Cerebellar cortex (tissue), 1 donor: ENCODE measurements at places on chromosomes 5 and 9.

DNA sequence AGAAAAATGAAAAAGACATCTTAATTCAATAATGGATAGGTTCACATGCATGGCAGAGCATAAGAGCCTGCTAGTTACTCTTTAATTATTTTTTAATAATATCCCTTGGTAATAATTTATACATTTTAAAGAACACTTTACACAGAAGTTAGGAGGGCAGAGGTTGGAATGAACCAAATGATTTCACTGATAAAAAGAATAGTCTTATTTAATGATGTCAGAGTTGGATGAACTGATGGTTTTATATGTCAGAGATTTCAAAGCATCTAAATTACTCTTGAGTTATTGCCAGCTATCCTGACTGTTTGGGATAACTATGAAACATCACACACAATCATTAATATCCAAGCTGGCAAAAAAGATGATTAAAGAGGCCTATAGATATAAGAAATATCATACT is 244.8 kb downstream of the CSNK1G3 start:
- DNase-seq: no peak

GRCh38 chr5:139910036-139910435 is 114.4 kb downstream of the PSD2 start:
- no peak for DNase-seq

GRCh38 chr5:181001947-181002346 is 13.3 kb downstream of the BTNL3 start:
- DNase-seq: no peak

GRCh38 chr5:124986667-124987066 is 240.2 kb upstream of the ZNF608 start:
- DNase-seq: no peak

DNA sequence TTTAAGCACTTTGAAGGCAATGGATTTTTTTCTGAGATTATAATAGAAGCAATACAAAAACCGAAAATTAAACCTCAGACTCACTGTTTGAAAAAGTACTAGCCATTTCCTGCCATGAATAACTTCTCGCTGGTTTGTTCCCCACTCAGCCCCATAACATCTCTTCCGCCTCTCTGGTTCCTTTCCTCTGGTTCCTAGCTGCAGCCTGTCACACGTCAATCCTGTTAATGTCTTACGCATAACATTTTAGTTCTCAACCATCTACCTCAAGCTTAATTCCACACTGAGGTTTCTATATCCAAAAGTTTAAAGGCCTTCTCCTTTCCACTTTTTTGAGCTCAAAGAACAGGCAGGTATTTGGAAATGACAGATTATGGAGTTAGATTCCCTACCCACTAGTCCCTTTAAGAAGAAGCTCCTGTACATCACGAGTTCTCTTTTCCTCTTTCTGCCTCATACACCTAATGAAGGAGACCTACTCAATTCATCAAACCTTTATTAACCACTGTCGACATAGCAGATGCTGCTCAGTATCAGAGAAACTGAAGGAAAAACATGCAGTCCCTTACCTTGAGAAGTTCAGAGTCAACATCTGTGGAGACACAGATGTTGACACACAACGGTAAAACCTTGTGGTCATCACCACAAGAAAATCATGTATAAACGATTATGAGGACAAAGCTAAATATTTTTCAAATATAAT is 243.0 kb upstream of the PTGER4 start:
- DNase-seq: no peak

DNA sequence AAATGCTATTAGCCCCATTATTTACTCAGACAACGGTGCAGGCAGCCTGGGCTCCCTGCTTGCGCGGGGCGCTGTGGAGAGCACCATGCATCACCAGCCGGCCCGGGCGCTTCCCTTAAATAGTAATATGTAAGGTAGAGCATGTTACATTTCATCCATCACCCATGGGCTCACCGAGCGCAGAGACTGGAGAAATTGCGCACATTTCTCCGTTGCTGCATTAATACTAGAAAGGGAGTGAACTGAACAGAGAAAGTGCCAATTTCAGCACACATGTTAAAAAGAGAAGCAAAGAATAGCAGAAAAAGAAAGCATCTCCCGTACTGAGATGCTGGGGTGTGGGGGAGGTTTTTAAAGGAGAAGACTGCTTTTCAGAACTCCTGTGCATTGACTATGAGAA is 400.3 kb downstream of the ZSWIM6 start:
- DNase-seq: peak; percentile 54

DNA sequence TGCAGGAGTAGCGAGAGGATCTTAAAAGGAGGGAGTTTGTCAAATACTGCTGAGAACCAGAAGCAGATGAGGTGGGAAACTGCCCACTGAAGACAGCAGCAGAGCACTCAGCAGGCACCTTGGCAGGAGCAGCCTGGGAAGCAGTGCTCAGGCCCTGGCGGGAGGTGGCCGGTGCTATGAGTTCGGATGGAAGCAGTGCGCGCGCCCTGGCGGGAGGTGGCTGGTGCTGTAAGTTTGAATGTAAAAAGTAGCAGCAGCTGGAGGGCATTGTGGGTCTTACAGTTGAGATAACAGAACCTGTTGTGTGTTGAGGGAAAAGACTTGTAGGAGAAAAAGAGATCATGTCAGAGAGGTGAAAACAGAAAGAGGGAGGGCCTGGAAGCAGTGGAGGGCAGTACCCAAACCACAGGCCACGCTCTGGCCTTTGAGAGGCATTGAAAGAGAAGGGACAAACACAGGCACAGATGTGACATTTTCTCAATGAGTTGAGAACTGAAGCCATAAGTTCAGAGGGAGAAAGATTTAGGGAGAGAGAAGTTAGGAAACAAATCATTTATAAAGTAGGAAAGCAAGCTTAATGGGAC is 130.9 kb downstream of the ERCC6L2 start:
- DNase-seq: no peak

- DNase-seq: no peak
Observed at GRCh38 chr5:107023732-107024131, 647.0 kb downstream of the EFNA5 start.

- DNase-seq: no peak
Observed at GRCh38 chr9:1461812-1462211, 411.7 kb downstream of the DMRT2 start.

GRCh38 chr9:91060520-91061343 is 259.1 kb downstream of the SYK start:
- DNase-seq: no peak

DNA sequence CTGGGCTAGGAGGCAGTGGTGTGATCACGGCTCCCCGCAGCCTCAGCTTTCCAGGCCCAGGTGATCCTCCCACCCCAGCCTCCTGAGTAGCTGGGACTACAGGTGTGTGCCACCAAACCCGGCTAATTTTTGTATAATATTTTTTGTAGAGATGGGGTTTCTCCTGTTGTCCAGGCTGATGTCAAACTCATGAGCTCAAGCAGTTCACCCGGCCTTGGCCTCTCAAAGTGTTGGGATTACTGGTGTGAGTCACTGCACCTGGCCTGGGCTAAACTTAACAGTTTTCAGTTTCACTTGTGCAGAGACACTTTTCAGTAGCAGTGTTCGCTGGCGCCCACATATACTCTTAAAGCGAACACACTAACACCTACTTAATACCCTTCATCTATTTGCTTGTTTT is 205.6 kb upstream of the ZNF608 start:
- DNase-seq: no peak

GRCh38 chr5:111993242-111993641 is 236.2 kb upstream of the NREP start:
- no peak for DNase-seq

DNA sequence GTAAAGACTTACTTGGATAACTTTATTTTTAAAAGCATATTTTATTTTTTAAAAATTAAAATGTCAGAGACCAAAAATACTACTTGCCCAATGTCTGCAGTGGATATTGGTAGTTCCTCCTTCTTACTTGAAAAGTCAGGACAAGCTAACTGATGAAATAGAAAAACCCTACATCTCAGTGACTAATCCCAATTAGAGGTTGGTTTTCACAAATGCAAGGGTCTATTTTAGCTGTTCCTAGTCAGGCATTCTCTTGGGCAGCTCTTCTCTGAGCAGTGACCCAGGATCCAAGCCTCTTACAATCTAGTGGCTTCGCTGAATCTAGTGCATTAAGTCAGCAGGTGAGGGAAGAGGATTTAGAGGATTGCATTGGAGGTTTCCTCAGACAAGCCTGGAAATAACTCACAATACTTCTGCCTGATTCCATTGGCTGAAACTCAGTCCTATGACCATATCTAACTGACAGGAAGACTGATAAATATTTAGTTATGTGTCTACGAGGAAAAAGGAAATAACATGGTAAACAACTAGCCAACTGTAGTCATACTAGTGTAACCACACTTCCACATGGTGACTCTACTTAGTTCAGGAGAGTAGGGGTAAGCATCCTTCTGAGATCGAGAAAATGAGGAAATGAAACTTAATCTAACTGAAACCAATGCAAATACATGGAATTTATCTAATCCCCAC is 34.2 kb upstream of the MIER3 start:
- no peak for DNase-seq

DNA sequence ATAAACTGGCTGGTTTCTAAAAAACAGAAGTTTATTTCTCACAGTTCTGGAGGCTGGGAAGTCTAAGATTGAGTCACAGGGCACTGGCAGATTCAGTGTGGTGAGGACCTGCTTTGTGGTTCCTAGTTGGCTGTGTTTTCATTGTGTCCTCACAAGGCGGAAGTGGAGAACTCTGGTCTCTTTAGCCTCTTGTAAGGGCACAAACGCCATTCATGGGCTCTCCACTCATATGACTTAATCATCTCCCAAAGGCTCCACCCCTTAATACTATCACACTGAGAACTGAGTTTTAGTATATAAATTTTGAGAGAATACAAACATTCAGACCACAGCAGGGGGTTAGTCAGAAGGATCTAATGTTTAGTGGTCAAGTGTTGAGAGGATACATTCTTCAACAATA is 208.2 kb downstream of the SEC61B start:
- DNase-seq: no peak

DNA sequence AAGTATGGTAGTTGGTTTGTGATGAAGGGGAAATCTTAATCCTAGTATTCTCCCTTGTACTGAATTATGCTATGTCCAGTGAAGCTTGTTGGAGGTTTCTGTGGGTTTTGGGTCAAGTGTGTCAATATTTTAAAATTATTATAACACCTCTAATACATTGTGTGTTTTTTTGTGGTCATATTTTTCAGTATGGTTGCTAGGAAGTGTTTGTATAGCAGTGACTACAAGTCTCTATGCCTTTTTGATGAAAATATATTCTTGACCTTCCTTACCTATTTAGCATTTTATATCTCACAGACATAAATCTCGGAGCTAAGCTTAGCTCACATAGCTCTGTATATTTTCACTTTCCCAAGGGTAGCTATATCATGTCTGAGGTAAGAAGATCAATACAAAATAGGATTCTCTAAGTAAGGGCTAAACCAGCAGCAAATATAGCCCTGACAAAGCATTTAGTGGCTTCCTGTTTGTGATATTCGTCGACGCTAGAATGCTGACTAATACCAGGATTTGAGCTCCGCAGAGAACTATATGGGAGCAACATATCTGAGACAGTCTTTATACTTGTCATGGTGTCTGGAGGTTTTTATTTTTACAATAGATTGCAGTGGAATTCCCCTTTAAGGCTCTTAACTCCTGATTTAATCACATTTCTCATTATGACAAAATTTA is 82.3 kb downstream of the MACIR start:
- DNase-seq: no peak

GRCh38 chr5:80376557-80376956 is 31.3 kb upstream of the ZFYVE16 start:
- DNase-seq: no peak

DNA sequence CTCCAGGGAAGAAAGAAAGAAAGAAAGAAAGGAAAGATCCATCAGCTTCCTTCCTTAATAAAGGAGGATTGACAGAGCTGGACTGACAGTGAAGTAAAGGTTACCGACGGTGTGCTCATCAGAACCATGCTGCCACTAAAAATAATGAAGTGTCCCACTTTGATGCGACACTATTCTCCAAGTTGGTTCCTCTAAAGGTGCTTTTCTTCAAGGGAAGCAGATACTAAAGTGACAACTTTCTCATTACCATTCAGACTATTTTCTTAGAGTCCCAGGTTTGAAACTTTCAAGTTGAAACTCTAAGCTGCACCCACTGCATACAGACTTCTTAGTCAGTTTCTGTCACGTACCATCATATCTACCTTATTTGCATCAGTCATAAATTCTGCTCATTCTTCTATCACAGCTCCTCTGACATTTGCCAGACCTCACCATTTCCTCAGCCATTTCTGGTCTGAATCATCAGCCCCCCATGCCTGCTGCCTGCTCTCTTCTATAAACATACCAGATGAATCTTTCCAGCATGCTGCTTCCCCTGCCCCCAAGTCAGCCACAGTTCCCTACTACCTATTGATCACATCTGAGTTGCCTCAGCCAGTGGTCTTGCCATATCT is 177.6 kb downstream of the DEPDC1B start:
- no peak for DNase-seq

DNA sequence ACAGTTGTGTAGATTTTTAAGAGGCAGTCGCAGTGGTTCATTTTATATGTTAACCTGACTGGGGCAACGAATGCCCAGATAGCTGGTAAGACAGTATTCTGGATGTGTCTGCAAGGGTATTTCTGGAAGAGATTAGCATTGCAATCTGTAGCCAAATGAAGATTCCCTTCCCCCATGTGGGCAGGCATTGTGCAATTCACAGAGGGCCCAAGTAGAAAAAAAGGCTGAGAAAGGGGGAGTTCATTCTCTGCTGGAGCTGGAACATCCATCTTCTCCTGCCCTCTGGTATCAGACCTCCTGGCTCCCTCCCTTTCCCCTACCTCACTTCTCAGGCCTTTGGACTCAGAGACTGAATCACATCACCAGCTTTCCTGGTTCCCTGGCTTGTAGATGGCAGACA is 70.6 kb downstream of the TENT4A start:
- DNase-seq: no peak
